ENCODE measurements at places on chromosomes 1 and 21.

GRCh38 chr21:45299026-45299863 is 11.6 kb upstream of the POFUT2 start:
- DNase-seq = no peak

DNA sequence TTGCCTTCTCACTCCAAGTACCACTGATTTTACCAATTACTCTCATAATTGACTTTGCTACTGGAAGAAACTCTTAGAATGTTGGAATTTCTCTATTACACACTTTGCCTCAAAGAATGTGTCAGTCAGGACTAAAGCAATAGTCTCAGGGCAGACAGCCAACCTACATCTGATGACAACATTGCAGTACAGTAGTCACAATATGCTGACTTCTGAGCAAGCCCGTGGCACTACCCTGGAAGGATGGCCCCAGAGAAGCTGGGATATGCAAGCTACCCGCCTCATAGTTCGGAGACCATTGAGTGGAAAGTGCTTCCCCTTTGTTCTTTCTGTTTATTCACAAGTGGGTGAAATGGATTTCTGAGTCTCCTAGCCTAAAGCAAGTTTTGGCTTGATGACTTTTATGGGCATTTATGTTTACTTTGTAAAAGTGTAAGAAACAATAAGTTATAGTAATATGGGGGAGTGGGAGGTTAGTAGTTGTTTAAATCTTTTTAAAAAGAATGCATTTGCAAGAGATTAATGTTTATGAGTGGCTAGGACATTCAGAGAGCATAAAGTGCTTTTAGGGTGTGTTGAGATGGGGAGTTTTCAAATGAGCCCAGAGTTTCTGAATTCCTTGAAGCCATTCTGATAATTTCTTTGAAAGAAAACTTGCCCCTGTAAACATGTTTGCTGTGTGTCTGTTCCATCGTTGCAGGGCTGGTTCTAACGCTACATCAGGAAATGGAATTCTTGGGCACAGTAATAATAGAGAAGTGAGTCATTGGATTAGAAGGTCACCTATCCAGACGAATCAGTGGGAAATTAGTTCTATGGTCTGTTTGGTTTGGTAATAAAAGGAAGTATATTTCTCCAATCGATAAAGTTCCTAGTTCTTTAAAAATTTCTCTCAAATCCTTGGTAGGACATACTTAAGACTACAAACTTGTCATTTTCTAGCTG is 63.8 kb downstream of the LMO4 start:
- DNase-seq = no peak

- no peak for DNase-seq
These were observed 77.1 kb downstream of the PIK3CD start for GRCh38 chr1:9728451-9729295.

DNA sequence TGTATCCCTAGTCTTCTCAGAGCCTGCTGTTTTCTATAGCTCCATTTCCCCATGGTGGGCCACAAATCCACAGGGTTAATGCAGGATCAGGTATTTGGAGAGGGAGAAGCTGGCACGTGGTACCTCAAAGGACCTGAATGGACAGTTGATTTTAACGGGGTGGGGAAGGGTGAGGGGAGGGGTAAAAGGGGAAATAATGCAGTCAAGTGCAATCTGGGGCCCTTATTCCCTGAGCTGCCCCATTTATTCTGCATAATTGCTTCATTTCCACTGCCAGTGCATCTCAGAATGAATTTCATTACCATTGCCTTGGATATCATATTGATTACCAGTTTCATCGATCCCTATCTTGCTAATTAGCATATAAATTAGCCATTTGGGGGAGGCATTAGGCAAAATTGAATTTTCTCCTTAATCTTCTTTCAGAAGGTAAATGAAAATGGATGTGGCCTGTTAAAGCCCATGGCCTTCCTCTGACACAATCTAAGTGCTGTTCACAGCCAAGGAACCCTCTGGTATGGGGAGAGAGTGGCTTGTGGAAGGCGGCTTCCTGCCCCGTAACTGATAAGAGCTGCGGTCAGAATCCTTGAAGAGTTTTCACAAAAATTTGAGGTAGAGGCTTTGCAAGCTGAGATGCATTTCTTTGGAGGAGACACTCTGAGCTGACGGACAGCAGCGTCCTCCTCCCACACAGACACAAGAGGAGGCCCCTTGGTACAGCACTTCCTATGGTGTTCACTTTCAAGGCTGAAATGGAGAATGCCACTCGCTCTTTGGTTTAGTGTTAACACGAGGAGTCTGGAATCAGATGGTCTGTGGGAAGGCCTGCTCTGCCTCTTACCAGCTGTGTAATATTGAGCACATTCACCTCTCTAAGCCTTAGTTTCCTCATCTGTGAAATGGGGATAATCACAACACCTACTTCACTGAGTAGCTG is 34.4 kb downstream of the PHC2 start:
- DNase-seq = no peak

DNA sequence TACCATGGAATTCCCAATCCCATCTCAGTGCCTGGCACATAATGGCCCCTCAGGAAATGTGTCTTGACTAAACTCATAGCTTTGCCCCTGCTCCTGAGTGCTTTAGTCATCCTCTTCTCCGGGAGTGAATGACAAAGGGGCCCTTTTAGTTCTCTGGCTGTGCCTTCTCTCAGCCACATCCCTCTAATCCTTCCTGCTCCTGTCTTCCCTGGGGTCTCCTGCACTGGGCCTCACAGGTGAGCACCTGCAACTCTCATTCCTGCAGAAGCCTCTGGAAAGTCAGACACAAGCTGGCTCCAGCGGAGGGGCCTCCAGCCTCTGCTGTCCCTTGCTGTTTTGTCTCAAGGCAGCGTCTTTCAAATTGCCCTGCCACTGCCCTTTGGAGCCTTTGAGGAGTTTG is 14.0 kb upstream of the ETV3L start:
- DNase-seq = no peak

DNA sequence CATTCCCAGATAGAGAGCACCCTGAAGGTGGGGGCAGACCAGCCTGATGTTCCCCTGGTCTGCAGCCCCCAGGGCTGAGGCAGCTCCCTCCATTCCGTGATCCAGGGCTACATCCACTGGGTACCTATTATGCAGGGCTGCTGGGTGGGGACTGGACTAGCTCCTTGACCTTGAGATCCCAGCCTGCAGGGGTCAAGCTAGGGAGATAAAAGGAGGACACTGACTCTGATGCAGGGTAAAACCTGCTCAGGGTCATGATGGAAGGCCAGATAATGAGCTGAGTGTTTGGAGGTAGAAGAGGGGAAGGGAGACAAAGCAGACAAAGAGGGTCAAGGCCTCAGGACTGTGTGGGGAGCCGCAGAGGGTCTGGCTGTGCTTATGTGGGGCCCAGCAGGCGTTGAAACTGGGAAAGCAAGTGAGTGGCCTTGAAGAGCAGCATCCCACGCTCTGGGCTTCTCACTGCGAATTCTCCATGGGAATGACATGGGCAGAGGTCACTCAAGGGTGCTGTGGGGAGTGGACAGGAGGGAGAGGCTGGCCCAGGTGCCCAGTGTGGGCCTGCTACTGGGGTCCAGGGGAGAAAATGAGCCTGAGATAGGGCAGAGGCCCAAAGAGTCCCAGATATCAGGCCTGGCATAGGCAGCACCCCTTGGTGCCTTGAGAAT is 9.7 kb downstream of the FOXO6 start:
- DNase-seq = no peak

DNA sequence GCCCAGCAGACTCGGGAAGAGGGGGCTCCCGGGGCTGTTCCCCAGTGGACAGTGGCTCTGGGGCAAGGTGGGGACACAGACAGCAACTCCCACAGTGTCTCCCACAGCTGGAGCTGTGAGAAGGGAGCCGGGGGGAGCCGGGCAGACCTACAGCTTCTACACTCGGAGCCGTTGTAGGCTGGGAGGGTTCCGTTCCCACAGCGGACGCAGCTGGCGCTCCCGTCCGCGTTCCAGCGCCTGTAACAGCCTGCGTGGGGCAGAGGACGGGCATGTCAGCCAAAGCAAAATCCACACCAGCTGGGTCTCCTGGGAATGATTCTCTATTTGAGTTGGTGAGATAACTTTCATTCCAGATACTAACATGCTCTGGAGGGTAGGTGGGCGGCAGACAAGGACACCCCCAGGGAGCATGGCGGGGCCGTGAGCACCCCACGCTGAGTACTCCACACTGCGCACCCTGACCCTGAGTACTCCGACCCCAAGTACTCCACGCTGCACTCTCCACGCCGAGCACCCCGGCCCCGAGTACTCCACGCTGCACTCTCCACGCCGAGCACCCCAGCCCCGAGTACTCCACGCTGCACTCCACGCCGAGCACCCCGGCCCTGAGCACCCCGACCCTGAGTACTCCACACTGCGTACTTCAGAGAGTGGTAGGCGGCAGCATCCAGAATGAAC is 13.4 kb upstream of the RNF223 start:
- no peak for DNase-seq

DNA sequence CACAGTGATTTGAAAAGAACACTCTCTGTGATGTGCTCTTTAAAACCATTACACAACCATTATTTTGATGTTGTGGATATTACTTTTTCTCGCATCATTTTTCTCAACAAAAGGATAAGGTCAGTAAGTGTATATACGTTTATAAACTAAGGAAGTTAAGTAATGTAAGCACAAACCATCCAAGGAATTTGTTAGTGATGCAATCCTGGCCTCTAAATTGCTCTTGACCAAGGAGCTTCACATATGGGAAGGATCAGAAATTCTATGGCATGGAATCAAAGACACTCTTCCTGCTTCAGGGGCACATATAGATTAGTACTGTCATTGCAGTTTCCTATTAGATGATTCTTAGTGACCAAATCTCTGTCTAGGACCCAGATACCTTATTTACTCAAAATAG is 3.6 kb upstream of the PPP2R5A start:
- DNase-seq = no peak

DNA sequence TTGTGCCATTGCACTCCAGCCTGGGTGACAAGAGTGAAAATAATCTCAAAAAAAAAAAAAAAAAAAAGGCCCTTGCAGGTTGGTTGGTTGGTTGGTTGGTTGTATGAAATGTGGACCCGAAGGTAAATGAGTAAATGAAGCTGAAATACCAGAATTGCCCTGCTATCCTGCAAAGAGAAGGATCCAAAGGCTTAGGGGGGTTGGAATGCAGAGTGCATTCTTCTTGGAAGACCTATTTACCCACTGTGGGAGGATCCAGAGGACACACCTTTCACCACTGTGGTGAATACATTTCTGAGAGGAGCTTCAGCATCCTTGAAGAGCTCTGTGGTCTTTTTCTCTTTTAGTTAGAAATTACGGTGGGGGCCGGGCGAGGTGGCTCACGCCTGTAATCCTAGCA is 28.7 kb upstream of the EIF4G3 start:
- DNase-seq = no peak

DNA sequence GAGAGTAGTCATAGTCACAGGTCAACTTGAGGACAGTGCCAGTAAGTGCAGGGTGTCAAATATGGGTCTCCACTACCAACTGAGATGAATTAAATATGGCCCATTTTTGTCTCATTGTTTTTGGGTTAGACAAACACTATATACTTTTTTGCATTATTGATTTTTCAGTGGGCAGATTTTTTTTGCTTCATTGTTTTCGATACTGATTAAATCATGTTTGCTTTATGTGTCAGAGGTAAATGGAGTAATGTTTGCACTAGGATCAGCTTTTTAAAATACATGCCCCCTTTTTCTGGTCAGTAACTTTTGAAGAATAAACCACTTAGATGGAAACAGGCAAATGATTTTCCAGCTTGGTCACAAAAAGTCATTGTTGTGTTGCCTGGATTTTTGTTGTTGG is 199.0 kb downstream of the USH2A start:
- DNase-seq = no peak

DNA sequence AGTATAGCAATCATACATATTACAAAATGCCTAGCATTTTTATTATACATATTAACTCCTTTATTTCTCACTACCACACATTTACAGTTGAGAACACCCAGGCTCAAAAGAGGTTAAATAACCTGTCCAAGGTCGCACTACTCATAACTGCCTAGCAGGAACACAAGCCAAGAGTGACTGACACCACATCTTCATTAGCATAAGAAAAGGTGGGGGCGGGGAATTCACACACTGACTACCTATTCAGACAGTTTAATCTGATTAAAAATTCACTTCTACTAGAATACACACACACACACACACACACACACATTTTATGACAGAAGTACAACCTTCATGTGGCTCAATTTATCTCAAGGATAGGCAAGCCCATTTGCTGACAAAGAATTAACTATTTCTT is 77.8 kb upstream of the CACHD1 start:
- DNase-seq = no peak

DNA sequence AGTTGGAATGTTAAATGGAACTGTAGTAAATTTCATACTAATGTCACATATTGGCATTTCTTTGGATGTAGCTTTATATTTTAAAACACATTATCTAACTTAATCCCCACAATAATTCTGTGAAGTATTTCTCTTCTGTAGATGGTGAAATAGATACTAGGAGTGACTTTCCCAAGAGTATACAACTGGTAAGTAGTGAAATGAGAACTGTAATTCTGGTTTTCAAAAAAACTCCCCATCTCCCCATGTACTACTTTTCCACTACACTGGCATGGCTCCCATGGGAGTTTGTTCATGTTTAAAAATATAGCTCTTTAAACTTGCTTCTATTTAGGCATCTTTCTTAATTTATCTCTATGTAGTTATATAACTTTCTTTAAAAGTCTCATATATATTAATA is 10.2 kb downstream of the CHML start:
- DNase-seq = no peak

- DNase-seq = no peak
These were observed 16.3 kb downstream of the OR2B11 start for GRCh38 chr1:247441606-247442005.

DNA sequence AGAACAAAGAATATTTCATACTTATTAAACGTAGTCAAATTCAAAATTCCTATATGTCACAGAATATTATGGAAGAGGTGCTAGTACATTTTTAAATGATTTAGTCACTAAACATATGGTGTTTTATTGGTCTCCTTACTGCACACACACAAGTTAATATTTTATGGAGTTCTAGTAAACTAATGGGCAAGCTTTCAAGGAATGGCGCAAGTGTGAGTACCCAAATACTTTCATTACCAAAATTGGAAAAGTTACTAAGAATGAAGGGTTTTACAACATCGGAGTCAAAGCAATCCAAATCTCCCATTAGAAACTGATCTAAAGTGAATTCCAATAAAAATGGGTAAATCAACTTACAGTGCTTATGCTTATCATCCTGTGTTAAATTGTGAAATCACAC is 921.9 kb downstream of the ADGRL2 start:
- DNase-seq = no peak

GRCh38 chr1:170145770-170146676 is at the start of gene NTMT2:
NTMT2 (plus strand) TSS chr1:170145959; CDS start chr1:170146108, 149 bp downstream.
- DNase-seq = no peak

DNA sequence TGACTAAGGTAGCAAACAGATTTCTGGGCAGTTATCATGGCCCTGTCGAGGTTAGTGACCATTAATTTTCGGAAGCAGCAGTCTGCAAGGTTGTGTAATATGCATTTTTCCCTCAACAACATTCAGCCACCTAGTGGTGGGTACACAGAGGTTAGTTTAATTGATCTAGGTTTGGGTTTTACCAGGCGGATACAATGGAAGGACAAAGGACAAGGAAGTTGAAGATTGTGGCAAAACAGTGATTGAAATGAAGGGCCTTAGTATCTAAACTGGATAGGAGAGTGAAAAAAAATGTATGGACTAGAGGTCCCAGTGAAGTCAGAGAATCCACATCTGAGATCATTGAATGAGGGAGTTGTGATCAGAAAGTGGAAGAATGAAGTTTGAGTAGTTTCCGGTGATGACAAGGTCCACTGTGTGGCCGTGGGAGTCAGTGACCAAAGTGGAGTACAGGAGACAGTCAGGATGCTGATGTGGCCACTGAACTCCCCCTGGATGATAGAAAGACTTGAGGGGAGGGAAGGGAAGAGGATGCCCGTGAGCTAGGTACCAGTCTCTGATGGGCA is 2.8 kb downstream of the ARMH1 start:
- no peak for DNase-seq

- no peak for DNase-seq
These were observed 110.3 kb upstream of the TRABD2B start for GRCh38 chr1:48107516-48107915.
